ENCODE measurements at places on chromosomes 1 and 21. TPM values are rescaled to one million over a fixed set of nuclear protein-coding genes. Genes with fewer than 3 reads are reported as not detected.
A peak's percentile ranks its signal among the peaks of the same experiment; 100 is the strongest.

GRCh38 chr1:48785869-48786268, 9.2 kb upstream of the BEND5 start:
- H3K36me3 ChIP-seq, result no peaks in the 10 kb centered on the region
- H3K27me3 ChIP-seq, result no peaks in the 10 kb centered on the region
- no peak for DNase-seq

GRCh38 chr1:155136748-155137147, 1.1 kb downstream of the SLC50A1 start:
- DNase-seq, result no peak
- H3K4me3 ChIP-seq, result peak overlapping the region; percentile 97
- H3K4me1 ChIP-seq, result peaks cover 36% of the 10 kb centered on the region
- peaks cover under 1% of the 10 kb centered on the region for H3K27me3 ChIP-seq

GRCh38 chr1:25247829-25248754, 838 bp upstream of the RSRP1 start:
- no peak for DNase-seq
- H3K27ac ChIP-seq, result peak overlapping the region; percentile 100
- peaks cover 5% of the 10 kb centered on the region for H3K4me1 ChIP-seq
- peaks cover 17% of the 10 kb centered on the region for H3K36me3 ChIP-seq
- peak overlapping the region; percentile 100 for H3K4me3 ChIP-seq
- H3K27me3 ChIP-seq, result no peaks in the 10 kb centered on the region

- H3K4me3 ChIP-seq, result no peak overlapping the region
- peak; percentile 94 for DNase-seq
- peaks cover 9% of the 10 kb centered on the region for H3K4me1 ChIP-seq
- peaks cover 3% of the 10 kb centered on the region for H3K36me3 ChIP-seq
- H3K27me3 ChIP-seq, result no peaks in the 10 kb centered on the region
- peak overlapping the region; percentile 94 for H3K27ac ChIP-seq
Observed at GRCh38 chr1:183841950-183842794, 37.3 kb downstream of the RGL1 start.

GRCh38 chr1:244887281-244887680, 22.9 kb upstream of the HNRNPU start:
- no peaks in the 10 kb centered on the region for H3K4me1 ChIP-seq
- no peak overlapping the region for H3K4me3 ChIP-seq
- H3K27me3 ChIP-seq, result no peaks in the 10 kb centered on the region
- no peak for DNase-seq

DNA sequence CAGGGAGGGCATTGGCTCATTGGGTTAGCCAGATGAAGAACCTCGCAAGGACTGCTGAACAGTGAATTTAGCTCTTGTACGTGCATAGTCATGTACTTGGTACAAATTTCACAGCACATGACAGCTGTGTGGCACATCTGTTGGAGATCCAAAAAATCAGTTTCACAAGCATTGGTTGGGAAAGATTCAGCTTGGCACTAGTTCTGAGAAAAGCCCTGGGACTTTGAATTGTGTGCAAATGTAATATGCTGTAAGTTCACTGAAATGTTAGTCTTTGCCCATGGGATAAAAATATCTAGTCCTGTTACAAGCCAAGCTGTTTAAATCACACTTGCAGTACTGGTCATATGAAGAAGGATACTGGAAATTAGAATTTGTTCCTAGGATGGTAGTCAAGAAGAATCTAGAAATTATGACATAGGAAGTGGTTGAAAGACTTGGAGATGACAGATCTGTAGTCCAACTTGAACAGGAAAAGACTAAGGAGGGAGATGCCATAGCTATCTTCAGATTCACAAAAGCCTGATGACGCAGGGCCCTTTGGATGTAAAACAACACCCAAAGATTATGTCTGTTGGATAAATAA, 19.2 kb downstream of the LAMC2 start:
- peak; percentile 93 for DNase-seq
- peak overlapping the region; percentile 83 for H3K27ac ChIP-seq
- no peaks in the 10 kb centered on the region for H3K36me3 ChIP-seq
- no peak overlapping the region for H3K4me3 ChIP-seq
- H3K27me3 ChIP-seq, result no peaks in the 10 kb centered on the region
- peaks cover 17% of the 10 kb centered on the region for H3K4me1 ChIP-seq

- no peak overlapping the region for H3K27ac ChIP-seq
- H3K27me3 ChIP-seq, result peaks cover 17% of the 10 kb centered on the region
- H3K36me3 ChIP-seq, result no peaks in the 10 kb centered on the region
- peaks cover 10% of the 10 kb centered on the region for H3K4me1 ChIP-seq
- no peak for DNase-seq
Observed at GRCh38 chr1:84888753-84889152, 4.3 kb downstream of the LPAR3 start.

- peak; percentile 77 for DNase-seq
- H3K4me3 ChIP-seq, result peak overlapping the region; percentile 86
- peaks cover 37% of the 10 kb centered on the region for H3K36me3 ChIP-seq
- peaks cover under 1% of the 10 kb centered on the region for H3K27me3 ChIP-seq
- peaks cover 24% of the 10 kb centered on the region for H3K4me1 ChIP-seq
Observed at GRCh38 chr1:155272466-155273342, 600 bp downstream of the CLK2 start.

DNA sequence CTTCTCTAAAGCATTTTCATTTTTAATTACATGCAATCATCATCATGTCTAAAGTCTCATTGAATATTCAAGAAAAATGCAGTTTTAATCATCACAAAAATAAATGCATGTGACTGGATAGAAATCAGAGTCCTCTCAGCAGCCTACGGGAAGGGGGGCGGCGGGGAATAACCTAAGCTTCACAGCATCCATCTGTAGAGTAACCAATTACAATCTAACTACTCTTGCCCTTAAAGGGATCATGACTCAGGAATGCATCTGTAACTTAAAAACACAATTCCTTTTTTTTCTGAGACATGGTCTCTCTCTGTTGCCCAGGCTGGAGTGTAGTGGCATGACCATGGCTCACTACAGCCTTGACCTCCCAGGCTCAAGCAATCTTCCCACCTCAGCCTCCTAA, 22.6 kb downstream of the MTF1 start:
- H3K27me3 ChIP-seq, result no peaks in the 10 kb centered on the region
- H3K4me3 ChIP-seq, result no peak overlapping the region
- peaks cover 57% of the 10 kb centered on the region for H3K36me3 ChIP-seq
- no peak for DNase-seq

DNA sequence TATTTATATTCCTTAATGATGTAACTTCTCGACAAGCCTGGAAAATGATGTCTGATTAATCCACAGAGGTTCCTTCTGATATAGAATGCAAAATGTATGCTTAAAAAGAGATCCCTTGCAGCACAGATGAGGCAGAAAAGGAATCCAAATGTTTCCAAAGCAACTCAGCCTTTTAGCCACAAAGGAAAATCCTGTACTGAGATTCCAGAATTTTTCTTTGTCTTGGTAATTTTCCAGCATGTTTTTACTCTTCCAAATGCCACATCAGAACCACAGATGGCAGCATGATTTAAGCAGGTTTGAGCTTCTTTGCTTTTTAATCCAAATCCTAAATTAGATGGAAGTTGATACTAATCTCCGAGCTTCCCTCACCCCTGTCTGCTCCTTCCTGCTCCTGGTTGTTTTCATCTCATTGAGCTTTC, 176.4 kb upstream of the PALMD start:
- no peaks in the 10 kb centered on the region for H3K36me3 ChIP-seq
- DNase-seq, result peak; percentile 54
- no peak overlapping the region for H3K27ac ChIP-seq
- no peak overlapping the region for H3K4me3 ChIP-seq
- H3K27me3 ChIP-seq, result no peaks in the 10 kb centered on the region
- peaks cover 3% of the 10 kb centered on the region for H3K4me1 ChIP-seq

GRCh38 chr21:23131177-23131576, 2133.0 kb downstream of the NCAM2 start:
- no peak for DNase-seq
- H3K4me3 ChIP-seq, result no peak overlapping the region
- no peaks in the 10 kb centered on the region for H3K36me3 ChIP-seq

DNA sequence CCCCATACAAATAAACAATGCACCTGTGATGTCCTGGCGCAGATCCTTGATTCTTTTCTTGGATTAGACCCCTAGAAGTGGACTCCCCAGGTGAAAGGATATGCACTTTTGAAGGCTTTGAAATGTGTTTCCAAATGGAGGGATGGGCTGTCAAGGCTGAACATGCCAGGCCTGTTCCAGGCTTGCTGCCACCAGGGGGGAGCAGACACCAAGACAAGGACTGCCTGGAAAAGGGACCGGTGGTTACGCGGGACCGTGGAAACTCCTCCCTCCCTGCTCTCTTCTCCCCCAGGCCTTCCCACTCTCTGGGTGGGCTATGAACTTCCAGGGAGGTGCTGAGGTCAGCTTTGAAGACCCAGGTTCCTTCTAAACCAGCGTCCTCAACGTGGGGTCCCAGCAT, 12.7 kb downstream of the C1QB start:
- H3K4me1 ChIP-seq, result peaks cover 3% of the 10 kb centered on the region
- no peaks in the 10 kb centered on the region for H3K36me3 ChIP-seq
- peak; percentile 68 for DNase-seq
- H3K4me3 ChIP-seq, result no peak overlapping the region
- peaks cover 5% of the 10 kb centered on the region for H3K27me3 ChIP-seq
- H3K27ac ChIP-seq, result no peak overlapping the region

- peaks cover 9% of the 10 kb centered on the region for H3K4me1 ChIP-seq
- DNase-seq, result no peak
- H3K27me3 ChIP-seq, result no peaks in the 10 kb centered on the region
- H3K36me3 ChIP-seq, result peaks cover 45% of the 10 kb centered on the region
- no peak overlapping the region for H3K4me3 ChIP-seq
Observed at GRCh38 chr1:208071435-208072031, 160.6 kb upstream of the CD34 start.

DNA sequence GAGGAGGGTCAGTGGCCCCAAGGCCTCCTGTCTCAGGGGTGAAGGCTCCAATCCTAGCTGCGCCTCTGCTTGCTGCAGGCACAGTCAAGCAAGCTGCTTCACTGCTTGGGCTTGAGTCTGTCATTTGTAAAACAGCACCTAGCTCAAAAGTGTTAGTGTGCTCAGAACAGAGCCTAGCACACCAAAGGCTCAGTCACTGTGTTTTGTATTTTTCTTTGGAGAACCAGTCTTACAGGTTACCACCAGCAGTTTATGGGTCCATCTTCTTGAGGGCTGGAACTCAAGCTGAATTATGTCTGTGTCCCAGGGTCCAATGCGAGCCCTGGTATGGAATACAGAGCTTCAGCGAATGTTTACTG, 113.6 kb downstream of the DMRTB1 start:
- H3K4me1 ChIP-seq, result peaks cover 40% of the 10 kb centered on the region
- H3K27ac ChIP-seq, result no peak overlapping the region
- H3K27me3 ChIP-seq, result no peaks in the 10 kb centered on the region

DNA sequence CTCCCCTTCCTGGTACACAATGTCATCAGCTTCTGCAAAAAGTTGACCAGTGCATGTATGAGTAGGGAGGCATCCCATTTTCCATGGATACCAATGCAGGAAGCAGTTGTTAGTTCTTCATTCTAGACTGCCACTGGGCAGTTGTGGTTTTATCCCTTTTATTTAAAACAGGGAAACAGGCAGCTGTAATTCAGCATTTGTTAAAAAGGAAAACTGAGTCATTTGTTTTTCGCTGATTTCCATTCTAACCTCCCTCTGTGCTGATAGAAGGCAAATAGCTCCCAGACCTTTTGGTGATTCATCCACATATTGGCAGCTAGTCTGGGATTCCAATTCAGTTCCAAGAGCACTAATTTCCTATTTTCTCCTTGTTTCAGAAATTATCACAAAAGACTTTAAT, 21.1 kb upstream of the ABCA4 start:
- no peak overlapping the region for H3K4me3 ChIP-seq
- H3K27ac ChIP-seq, result no peak overlapping the region
- no peaks in the 10 kb centered on the region for H3K36me3 ChIP-seq

DNA sequence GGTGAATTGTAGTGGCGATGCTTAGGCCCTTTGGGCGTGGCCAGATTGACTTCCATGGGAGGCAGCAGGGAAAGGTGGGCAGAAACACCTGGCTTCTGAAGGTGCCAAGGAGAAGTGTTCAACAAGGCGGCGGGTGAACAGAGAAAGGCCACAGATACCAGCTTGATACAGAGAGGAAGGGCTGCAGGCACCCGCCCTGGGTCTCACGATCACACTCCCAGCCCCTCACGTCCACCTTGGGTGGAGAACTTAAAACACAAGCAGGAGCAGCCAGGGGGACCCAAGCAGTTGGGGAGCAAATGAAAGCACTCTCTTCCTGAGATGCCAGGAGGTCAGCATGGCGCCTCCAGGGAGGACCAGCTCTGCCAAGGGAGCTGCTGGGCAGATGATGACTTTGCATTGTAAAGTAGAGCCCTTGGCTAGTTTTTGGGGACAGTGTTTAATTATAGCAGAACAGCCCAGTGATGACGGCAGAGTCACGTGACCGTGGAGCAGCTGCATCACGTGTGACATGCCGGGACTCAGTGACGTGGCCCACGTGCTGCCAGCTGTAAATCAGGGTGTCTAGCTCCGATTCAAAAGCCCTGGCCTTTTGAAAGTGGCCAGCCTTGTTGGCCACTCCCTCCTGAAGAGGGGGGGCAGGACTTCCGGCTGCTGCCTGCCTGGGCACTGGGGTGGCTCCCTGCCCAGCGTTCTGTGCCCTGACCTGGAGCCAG, 19.0 kb downstream of the SLC37A1 start:
- peak; percentile 83 for DNase-seq
- H3K4me3 ChIP-seq, result no peak overlapping the region
- H3K4me1 ChIP-seq, result peaks cover 41% of the 10 kb centered on the region
- peak overlapping the region; percentile 60 for H3K27ac ChIP-seq
- no peaks in the 10 kb centered on the region for H3K27me3 ChIP-seq

- no peaks in the 10 kb centered on the region for H3K36me3 ChIP-seq
- no peaks in the 10 kb centered on the region for H3K27me3 ChIP-seq
- DNase-seq, result no peak
- H3K4me1 ChIP-seq, result no peaks in the 10 kb centered on the region
- no peak overlapping the region for H3K27ac ChIP-seq
Observed at GRCh38 chr1:98077691-98078090, 156.9 kb upstream of the DPYD start.

DNA sequence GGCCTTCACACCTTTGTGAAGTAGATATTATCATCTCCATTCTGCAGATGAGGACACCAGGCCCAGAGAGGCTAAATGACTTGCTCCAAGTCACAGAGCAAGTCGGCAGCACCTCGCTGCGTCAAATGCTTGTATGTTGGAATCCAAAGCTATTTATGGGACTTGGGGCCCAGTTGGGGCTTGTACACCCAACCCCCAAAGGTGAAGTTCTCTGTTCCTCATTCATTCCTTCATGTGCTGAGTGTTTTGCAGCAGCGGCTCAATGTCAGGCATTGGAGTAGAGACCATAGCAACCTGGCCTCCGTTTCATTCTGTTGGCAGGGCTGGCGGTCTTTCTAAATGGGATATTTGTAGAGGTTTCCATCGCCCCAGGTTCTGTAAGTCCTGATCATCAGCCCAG, 113.4 kb upstream of the SLC25A33 start:
- H3K4me3 ChIP-seq, result no peak overlapping the region
- H3K27ac ChIP-seq, result no peak overlapping the region
- DNase-seq, result no peak
- H3K4me1 ChIP-seq, result peaks cover 16% of the 10 kb centered on the region

The OR2W3 gene
- total RNA-seq, result 0.27 TPM

The OLFM3 gene
- 0.40 TPM for total RNA-seq

The SPRR2F gene
- total RNA-seq, result not detected

The SHE gene
- total RNA-seq, result 8.2 TPM

The CACHD1 gene
- total RNA-seq, result 14.1 TPM

The GBP5 gene
- total RNA-seq, result 0.44 TPM

The ATF6 gene
- total RNA-seq, result 15.5 TPM

Measured in muscle of leg (tissue), 16 donors.